Fibroblast of the aortic adventitia (primary cell): ENCODE measurements at places on chromosomes 13 and 19. TPM values are rescaled to one million over a fixed set of nuclear protein-coding genes. Genes with fewer than 3 reads are reported as not detected.

ZNF701 gene
- total RNA-seq, result 8.4 and 12.6 TPM in 2 replicates

GRCh38 chr19:45475537-45476291, 7.9 kb downstream of the FOSB start:
- no peak for DNase-seq

TMEM86B gene
- 1.7 and 1.8 TPM in 2 replicates for total RNA-seq

DNA sequence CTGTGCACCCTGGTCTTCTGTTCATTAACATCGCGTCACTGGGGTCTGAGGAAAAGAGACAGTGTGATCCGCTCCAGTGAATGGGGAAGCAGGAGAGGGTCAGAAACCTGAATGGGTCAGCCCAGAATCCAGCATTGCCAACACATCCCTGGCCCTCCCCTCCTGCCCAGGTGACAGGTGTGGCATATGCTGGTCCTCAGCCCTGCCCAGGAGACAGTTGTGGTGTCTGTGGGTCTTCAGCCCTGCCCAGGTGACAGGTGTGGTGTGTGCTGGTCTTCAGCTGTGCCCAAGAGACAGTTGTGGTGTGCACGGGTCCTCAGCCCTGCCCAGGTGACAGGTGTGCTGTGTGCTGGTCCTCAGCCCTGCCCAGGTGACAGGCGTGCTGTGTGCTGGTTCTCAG, 8.0 kb downstream of the TFDP1 start:
- DNase-seq, result no peak

POSTN gene
- 136 and 546 TPM in 2 replicates for total RNA-seq

DNA sequence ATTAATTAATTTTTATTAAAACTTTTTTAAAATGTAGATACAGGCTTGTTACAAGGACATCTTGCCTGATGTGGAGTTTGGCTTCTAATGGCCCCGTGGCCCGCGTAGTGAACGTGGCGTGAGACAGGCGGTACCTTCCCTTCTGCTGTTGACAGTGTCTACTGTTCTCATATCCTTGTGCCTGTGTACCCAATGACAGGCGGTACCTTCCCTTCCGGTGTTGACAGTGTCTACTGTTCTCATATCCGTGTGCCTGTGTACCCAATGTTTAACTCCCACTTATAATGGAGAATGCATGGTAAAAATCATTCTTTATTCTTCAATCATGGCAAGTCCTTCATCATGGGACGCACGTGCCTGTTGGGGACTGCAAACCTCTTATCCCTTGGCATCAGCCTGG, 79.1 kb upstream of the ZNF835 start:
- DNase-seq, result no peak

DNA sequence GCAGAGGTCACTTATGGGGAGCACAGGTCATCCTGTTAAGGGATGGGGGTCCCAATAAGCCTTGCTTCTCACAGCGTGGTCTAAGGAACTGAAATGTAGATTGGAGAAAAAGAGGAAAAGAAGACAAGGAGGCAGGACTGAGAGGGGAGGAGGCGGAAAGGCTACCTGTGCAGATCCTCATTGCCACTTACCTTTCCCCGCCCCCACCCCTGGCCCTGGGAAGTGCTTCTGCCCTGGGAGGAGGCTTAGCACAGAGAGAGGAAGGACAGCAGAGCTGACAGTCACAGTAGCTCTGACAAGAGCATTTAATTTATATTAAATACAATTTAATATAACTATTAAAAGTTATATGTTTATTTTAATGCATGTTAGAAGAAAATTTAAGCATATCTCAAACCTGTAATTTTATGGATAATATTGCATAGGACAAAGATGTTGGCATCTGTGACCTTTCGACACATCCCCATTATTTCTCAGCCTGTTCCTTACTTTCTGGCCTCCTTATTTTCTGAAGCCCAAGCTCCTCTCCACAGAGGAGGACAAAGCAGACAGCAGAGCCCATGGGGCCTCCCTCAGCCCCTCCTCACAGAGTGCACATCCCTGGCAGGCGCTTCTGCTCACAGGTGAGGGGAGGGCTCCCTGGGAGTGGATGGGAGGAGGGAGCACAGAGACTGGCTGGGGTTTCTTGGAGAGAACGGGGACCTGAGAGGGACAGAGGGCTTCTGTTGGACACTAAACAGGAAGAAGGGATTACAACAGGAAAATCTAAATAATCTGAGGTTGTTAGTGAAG, 23.4 kb downstream of the CEACAM21 start:
- DNase-seq, result no peak

ARHGAP45 gene
- total RNA-seq, result 0.18 TPM in 1 of 2 replicates, not detected in the other

PDX1 gene
- total RNA-seq, result not detected in 2 replicates

GRCh38 chr13:25171517-25172302, at the start of gene AMER2:
TSS of gene AMER2 (minus strand) at chr13:25172288. CDS start at chr13:25171619, 669 bp downstream.
- peak; percentile 4 for DNase-seq
